ENCODE measurements at places on chromosomes 3 and 15.

- DNase-seq: no peak
These were observed 639.4 kb upstream of the NAALADL2 start for GRCh38 chr3:174219738-174220137.

DNA sequence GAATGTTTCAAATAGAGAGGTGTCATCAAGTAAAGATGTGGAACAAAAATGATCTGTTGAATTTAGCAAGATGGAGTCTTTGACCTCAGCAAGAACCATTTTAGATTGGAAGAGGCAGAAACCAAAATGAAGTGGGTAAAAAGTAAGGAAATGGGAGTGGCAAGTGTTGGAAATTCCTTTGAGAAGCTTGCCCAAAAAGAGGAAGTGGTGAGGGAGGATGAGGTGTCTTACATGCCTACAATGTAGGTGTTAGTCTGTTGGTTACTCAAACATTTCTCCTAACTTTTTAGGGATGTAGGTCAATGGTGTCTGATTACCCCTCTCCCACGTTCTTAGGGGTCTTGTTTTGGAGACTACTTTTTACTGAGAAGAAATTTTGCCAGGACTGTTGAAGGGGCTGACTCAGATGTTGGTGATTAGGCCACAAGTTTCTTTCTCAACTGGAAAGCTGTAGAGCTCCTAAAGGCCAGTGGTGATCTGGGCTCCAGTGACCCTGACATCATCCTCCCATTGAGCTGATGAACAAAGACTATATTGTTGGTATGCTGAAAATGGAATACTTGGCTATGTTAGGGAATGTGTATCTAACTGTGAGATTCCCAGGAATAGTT lies 5.1 kb downstream of the PPP2R3A start:
- no peak for DNase-seq

DNA sequence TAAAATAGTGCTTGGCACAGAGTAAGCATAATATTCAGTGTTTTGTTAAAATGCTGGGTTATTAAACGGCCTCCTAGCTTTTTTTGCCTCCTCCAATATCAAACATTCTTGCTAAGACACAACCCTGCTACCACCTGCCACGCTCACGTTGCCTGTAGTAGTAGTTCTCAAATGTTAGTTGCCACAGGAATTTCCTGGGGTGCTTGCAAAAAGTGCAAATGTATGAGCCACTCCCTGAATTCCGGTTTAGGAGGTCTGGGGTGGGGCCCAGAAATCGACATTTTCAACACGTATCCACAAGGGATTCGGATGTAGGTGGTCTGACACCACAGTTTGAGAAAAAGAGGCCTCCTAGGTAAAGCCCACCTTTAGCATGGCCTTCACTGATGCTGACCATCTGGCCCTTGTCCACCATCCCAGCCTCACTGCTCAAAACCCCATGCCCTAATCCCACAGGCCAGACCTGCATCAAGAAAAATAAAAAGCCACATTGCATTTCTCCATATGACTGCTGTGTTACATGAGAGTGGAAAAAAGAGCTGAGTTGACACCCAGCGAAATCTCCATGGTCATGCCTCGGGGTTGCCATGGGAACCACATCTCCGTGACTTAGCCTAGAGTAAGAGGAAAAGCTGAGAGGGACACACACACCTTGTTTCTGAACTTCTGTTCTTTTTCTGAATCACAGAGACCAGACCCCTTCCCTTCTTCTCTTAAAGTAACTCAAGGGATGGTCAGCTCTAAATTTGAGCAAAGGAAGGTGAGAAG lies 116.4 kb upstream of the HES1 start:
- DNase-seq: no peak

GRCh38 chr15:43922021-43922420 lies 95.2 kb downstream of the WDR76 start:
- no peak for DNase-seq

DNA sequence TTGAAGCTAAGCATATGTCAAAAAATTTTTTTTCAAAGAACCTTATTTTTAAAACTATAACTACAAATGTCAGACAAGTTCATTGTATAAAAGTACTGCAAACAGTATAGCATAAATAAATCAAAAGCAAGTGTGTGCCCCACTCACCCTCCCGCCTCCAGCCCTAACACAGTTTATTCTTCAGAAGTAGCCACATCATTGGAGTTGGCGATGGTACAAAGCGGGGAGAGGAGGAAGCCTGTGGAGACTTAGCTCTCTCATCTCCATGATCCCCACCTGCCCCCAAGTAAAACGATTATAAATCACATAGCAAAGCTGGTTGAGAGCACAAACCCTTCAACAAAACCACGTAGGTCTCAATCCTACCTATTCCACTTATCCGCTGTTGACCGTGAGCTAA lies 33.6 kb downstream of the FOXP1 start:
- DNase-seq: no peak

- no peak for DNase-seq
These were observed 30.2 kb upstream of the LEKR1 start for GRCh38 chr3:156795890-156796481.

GRCh38 chr3:195048059-195048905 lies 222.7 kb downstream of the XXYLT1 start:
- no peak for DNase-seq

DNA sequence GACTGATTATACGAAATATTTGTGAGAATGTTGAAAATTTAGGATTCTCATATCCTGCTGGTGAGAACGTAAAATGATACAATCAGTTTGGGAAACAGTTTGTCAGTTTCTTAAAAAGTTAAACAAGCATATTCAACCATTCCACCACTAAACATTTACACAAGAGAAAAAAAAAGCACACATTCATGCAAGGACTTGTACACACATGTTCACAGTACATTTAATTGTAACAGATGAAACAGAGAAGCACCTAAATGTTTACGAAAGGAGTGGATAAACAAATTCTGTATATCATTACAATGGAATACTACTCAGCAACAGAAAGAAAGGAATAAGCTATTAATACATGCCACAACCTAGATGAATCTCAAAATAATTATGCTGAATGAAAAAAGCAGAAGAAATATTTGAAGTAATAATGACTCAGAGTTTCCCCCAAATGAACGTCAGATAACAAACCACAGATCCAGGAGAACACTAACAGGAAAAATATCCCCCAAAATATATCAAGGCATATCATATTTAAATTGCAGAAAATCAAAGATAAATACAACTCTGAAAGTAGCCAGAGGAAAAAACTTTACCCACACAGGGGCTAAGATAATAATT lies 14.3 kb downstream of the ANKRD28 start:
- no peak for DNase-seq

GRCh38 chr3:61236556-61236955 lies 14.7 kb downstream of the FHIT start:
- no peak for DNase-seq

DNA sequence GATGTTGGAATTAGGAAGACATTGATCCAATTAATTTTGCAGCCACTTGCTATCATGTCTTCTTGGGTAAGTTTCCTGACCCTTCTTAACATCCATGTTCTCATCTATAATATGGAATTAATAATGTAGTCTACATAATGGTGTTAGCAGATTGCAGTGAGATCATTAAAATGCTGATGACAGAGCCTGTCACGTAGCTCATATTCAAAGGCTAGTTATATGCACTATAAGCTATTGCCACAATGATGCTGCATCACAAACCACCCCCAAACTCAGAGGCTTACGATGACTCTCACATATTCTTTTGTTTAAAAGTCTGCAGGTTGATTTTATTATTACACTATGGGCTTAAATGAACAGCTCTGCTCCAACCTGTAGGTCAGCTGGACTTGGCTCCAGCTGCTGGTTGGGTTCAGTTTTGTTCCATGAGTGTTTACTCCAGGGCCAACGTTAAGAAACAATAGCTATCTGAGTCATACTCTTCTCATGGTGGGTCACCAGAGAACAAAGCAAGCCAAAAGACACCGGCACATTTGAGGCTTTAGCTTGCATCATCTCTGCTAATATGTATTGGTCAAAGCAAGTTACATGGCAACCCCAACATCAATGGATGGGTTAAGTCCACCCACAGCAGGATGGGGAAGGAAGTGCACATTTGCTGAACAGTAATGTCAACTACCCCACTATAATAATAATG lies 250.0 kb upstream of the SLCO3A1 start:
- DNase-seq: no peak

- DNase-seq: no peak
These were observed 81.9 kb downstream of the NUP210 start for GRCh38 chr3:13338231-13338630.

GRCh38 chr15:51621155-51621765 lies 1.3 kb downstream of the DMXL2 start:
- DNase-seq: no peak

DNA sequence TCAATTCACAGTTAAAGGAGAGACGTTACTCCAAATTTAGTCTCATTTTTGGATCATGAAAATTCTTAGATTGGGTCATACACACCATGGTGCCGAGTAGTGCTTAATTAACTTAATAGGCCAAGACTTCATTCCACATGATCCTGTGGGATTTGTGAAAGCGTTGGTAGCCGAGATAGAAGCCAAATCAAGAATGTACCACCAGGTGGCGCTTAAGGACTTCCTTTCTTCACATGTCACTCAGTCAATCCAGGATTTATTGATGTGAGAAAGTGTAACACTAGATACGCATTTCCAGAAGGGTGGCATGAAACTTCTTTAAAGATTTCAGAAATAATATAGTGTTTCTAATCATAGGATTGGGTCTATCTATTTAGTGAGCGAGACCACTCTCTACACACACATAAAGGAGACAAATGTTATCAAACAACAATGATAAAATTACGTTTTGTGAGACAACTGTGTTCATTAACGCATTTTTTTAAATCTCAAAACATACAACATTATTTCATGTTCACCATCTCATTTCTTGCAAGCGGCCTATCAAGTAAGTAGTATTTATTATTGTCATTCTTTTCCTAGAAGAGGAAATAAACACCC lies 436.1 kb downstream of the CHL1 start:
- peak; percentile 35 for DNase-seq

DNA sequence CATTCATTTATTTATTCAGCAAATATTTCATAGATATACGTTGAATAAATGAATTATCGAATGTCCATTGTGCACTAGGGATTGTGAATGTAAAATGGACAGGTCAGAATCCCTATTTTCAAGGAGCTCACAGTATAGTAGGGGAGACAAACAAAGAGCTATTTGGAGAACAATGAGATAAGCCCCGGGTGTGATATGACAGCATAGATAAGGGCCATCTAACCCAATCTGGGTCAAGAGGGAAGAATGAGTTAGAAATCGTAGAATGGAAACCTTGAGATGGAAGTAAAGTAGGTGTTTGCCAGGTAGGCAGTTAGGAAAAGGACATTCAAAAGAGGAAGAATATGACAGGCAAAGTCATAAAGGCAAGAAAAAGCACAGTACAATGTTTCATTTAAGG lies 132.2 kb upstream of the GOLGA6L4 start:
- DNase-seq: no peak

DNA sequence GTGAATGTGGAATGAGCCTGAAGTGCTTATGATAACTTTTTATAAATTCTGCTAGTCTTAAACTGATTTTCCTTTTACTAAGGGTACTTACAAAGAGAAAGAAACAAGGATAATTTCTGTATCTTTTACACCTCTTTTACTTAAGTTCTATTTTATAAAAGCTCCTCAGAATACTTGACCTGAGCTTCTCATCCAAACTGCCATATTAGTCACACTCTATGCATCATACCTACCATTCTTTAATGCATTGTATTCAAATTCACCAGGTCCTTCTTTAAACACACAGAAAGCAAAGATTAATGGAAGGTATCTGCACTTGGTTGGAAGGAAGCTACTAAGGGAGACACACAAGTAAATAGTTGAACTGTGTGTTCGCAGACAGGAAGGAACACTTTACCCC lies 1.6 kb upstream of the TOPAZ1 start:
- DNase-seq: no peak

DNA sequence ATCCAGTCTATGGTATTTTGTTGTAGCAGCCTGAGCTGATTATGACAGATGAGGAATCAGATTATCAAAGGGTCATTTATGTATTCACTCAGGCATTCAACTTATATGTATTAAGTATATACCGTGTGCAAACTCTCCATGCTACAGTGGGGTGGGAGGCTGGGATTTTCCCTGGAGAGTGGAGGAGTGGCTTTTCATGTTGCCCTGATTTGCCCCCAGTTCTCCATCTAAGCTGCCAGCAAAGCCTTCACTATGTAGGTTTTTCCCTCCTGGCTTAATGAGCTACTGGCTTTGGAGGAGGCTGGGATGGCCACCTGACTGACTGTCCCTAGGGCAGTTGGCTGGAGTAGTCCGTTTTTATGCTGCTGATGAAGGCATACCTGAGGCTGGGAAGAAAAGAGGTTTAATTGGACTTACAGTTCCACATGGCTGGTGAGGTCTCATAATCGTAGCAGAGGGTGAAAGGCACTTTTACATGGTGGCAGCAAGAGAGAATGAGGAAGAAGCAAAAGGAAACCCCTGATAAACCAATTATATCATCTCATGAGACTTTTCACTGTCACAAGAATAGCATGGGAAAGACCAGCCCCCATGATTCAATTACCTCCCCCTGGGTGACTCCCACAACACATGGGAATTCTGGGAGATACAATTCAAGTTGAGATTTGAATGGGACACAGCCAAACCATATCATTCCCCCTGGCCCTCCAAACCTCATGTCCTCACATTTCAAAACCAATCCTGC lies 253.9 kb downstream of the RPLP1 start:
- no peak for DNase-seq

GRCh38 chr3:186930641-186931531 lies 560 bp downstream of the ST6GAL1 start:
- DNase-seq: no peak

- no peak for DNase-seq
These were observed 494.2 kb upstream of the AGTR1 start for GRCh38 chr3:148203297-148204010.

DNA sequence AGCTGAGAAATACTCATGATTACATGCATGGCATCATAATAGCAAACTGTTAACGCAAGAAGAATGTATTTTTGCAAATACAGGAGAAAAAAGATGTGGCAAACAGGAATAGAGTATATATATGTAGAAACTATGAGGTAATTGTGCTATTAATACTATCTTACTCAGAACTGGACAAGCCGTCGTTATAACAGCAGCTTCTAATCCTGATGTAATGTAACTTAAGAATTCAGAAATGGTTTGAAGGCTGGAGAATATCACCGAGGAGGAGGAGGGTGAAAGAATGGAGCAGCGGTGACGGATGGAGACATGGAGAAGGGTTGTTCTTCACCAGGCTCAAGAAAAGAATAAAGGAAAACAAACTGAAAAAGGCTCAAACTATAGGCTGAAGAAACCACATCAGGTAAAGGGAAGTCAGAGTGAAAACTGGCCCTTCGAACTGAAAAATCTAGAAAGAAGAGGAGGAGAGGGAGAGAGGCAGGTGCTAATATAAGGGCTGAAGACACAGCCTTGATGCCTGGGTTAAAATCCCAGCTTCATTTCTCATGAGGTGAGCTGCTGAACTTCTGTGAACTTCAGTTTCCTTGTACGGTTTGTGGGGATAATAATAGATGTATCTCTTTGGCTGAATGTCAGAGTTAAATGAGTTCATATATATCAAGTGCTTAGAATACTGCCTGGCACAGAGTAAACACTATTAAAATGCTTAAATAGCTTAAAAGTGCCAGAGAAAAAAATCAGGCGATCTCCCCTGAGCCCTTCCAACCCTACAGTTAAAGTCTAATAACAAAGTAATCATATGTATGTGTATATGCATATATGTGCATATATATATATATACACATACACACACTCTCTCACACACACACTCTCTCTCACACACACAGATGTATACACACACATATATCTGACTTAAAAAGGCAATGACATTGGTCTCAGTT lies 43.9 kb downstream of the GOLIM4 start:
- no peak for DNase-seq
